ENCODE measurements at places on chromosomes 7 and 10.

DNA sequence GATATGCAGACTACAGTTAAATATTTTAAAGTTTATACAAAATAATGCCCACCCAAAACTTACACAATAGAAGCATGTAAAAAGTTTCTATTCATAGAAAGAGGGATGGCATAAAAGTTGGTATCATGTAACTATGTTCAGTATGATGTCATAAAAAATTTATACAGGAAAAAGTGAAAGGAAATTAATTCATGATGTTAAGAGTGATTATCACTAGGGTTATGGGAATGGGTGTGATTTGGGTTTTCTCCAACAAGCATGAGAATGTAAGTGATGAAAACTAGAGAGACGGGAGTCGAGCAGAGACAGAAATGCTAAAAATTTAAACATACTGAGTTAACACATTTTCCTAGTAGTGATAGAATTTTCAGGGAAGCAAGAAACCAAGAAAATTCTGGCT lies 52.7 kb downstream of the GDI2 start:
- no peak for DNase-seq

DNA sequence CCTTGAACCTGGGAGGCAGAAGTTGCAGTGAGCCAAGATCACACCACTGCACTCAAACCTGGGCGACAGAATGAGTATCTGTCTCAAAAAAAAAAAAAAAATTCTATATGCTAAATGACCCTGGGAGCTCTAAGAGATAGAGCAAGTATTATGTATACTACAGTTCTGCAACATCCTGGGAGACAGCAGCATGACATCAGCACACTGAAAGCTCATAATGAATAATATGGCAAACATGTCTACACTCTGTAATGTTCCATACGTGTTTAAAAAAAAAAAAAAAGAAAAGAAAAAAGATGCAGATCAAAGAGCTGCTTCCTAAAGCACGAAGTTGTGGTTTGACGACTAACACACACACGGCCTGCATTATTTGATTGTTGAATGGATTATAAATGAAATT lies 72.5 kb downstream of the CUL2 start:
- DNase-seq, result no peak

- DNase-seq, result no peak
Observed at GRCh38 chr7:16889851-16890415, 8.2 kb upstream of the AGR3 start.

- DNase-seq, result no peak
Observed at GRCh38 chr10:61337741-61338140, 115.4 kb downstream of the TMEM26 start.

GRCh38 chr7:143487061-143487460 lies 9.4 kb downstream of the TAS2R41 start:
- DNase-seq, result no peak

DNA sequence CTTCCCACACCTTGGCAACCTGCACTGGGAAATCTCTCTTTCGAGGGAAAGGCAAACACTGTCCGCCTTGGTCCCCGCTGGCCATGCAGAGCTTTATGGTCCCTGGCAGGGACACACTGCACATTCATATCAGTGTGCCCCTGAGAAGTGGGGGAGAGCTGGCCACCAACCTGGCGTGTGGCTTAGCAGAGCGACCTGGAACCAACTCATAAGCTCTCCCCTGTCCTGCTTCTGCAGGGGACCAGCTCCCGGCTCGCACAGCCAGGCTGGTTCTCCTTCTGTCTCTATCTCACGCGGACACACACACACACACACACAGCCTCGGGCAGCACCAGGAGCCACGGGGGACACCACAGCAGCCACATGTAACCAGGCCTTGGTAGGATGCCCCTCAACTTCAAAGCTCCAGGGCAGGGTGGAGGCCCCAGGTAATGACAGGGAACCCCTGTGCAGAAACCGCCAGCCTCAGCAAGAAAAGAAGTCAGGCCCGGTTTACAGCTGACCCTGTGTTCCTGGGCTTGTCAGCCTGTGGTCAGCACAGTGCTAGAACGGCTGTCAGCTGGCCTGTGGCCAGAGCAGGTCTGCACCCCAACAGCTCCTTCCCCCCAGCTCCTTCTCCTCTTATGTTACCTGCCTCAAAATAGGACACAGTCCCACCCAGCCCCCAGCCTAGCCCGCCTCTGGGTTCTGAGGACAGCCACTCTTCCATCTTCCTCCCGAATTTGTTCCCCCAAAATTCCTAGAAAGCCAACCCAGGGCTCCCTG lies 69.3 kb downstream of the OAT start:
- DNase-seq, result no peak

DNA sequence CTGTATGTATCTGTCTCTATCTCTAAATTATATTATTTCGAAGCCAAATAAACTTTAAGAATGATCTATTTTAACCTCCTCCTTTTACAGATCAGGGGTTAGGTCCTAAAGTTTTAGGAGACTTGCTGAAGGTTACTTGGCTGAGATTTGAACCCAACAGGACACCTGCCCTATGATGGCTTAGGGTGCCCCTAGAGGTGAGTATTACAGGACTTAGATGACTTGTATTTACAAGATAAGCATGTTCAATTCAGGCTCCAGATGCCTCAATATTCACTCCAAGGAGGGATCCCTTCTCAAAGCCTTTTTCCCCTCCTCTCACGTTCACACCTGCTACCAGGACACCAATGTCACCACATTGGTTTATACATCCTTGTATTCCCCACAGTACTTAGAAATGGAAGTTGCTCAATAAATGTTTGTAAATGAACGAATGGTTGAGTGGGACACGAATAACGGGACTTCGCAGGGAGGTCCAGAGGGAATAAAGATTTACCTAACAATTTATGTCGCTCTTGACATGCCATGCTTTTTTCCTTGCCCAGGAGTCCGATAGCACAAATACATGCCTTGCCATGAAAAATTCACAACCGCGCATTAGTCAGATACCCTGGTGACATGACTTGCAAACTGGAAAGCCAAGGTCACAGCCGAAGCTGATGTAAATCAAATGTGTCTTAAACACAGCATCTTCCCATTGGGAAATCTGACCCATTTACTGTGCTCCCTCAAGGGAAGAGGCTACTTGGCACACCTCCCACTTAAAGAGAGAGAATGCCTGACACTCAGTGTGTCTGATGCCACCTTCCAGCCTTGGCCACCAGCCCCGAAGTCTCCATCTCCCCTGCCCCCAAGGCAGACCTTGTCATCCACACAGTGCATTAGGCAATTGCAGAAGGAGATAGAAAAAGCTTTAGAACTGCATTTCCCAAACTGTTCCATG lies 872.2 kb upstream of the AUTS2 start:
- no peak for DNase-seq
